NCI-H2029 (cell line): ENCODE measurements at places on chromosomes 16 and 17.

DNA sequence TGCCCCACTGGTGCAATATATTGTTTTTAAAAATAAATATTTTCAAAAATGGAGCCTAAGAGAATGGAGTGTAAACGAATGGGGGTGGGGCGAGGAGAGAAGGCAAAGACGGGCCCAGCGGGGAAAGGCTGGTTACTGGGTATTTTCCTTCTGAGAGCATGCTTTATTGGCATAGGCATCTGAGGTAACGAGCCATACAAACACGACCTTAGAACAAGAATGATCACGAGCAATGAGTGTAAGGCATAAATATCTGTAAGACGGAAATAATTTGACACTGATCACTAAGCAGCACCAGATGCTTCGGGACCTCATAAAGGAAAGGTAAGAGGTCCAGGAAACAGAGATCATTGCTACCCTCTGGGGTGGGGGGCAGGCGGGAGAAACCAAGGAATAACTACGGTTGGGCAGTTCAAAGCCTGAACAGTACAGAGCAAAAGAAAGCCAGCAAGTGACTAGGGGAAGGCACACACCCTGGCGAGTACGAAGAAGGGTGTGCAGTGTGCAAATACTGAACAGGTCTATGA is 959 bp downstream of the SSH2 start:
- DNase-seq, result no peak

- no peak for DNase-seq
Measured at GRCh38 chr16:79089735-79090284, 510.7 kb downstream of the MAF start.

- no peak for DNase-seq
Measured at GRCh38 chr16:87483481-87483880, 9.3 kb downstream of the ZCCHC14 start.

- peak; percentile 56 for DNase-seq
Measured at GRCh38 chr17:73956595-73957465, 246.6 kb upstream of the RPL38 start.

GRCh38 chr16:49672753-49673152 is 183.2 kb downstream of the ZNF423 start:
- DNase-seq, result no peak

GRCh38 chr17:66138120-66138519 is 53.8 kb downstream of the CEP112 start:
- DNase-seq, result no peak

- DNase-seq, result no peak
Measured at GRCh38 chr17:56629531-56630075, 36.1 kb downstream of the NOG start.

GRCh38 chr17:74342224-74342623 is 16.2 kb downstream of the KIF19 start:
- DNase-seq, result no peak

GRCh38 chr17:68719431-68719830 is 118.3 kb upstream of the FAM20A start:
- no peak for DNase-seq

- no peak for DNase-seq
Measured at GRCh38 chr17:45300060-45300751, 16.6 kb downstream of the MAP3K14 start.

GRCh38 chr17:78823282-78824046 is 17.1 kb downstream of the USP36 start:
- DNase-seq, result no peak
